Effector memory CD4-positive, alpha-beta T cell (primary cell): ENCODE measurements at places on chromosomes 4 and X.
A peak's percentile ranks its signal among the peaks of the same experiment; 100 is the strongest.

- no peaks in the 10 kb centered on the region for H3K36me3 ChIP-seq
- DNase-seq = peak; percentile 57
- H3K27me3 ChIP-seq = no peaks in the 10 kb centered on the region
Measured at GRCh38 chrX:74293343-74293946, 10.5 kb upstream of the ZCCHC13 start.

GRCh38 chr4:15982842-15983524, 20.0 kb upstream of the FGFBP2 start:
- no peaks in the 10 kb centered on the region for H3K4me1 ChIP-seq
- no peaks in the 10 kb centered on the region for H3K27me3 ChIP-seq
- H3K27ac ChIP-seq = no peak overlapping the region
- H3K4me3 ChIP-seq = no peak overlapping the region
- H3K36me3 ChIP-seq = no peaks in the 10 kb centered on the region
- DNase-seq = no peak

DNA sequence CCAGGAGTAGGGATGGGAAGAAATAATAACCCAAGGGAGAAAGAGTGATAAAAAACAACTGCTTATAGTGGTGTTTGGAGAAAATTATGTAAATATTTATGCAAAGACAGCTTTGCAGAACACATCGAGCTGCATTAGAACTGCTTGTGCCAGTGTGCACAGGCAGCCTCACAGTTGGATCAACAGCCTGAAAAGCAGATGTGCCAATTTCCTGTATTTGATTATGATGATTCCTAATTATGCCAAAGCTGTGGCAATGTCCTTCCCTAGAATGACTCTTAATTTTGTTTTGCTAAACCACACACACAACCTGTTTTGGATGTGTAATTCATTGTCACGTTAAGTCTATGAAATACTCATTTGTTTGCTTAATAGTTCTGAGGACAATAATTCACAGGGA, 30.6 kb upstream of the ANTXR2 start:
- DNase-seq = no peak
- no peak overlapping the region for H3K27ac ChIP-seq
- no peaks in the 10 kb centered on the region for H3K36me3 ChIP-seq
- no peak overlapping the region for H3K4me3 ChIP-seq
- no peaks in the 10 kb centered on the region for H3K4me1 ChIP-seq
- H3K27me3 ChIP-seq = no peaks in the 10 kb centered on the region

GRCh38 chrX:143642426-143642825, 6.5 kb upstream of the SLITRK4 start:
- no peak for DNase-seq
- no peaks in the 10 kb centered on the region for H3K36me3 ChIP-seq
- H3K27me3 ChIP-seq = no peaks in the 10 kb centered on the region
- H3K27ac ChIP-seq = no peak overlapping the region
- no peaks in the 10 kb centered on the region for H3K4me1 ChIP-seq
- H3K4me3 ChIP-seq = no peak overlapping the region

- H3K27ac ChIP-seq = peak overlapping the region; percentile 86
- no peaks in the 10 kb centered on the region for H3K27me3 ChIP-seq
- H3K4me1 ChIP-seq = peaks cover 13% of the 10 kb centered on the region
- no peaks in the 10 kb centered on the region for H3K36me3 ChIP-seq
- peak; percentile 49 for DNase-seq
- H3K4me3 ChIP-seq = peak overlapping the region; percentile 80
Measured at GRCh38 chr4:80201252-80202151, 4.2 kb downstream of the PRDM8 start.

GRCh38 chrX:20594985-20595384, 328.3 kb upstream of the RPS6KA3 start:
- DNase-seq = no peak
- H3K27ac ChIP-seq = no peak overlapping the region
- no peaks in the 10 kb centered on the region for H3K27me3 ChIP-seq
- no peak overlapping the region for H3K4me3 ChIP-seq

- no peak for DNase-seq
- no peaks in the 10 kb centered on the region for H3K27me3 ChIP-seq
- no peak overlapping the region for H3K4me3 ChIP-seq
Measured at GRCh38 chr4:26522478-26522877, 32.2 kb upstream of the CCKAR start.
